Natural killer cell treated with Interleukin-12 subunit alpha and Interleukin-12 subunit beta and Interleukin-15 and Interleukin-18, amount 100 ng/mL, for 72 hours (primary cell): ENCODE measurements at places on chromosomes 13 and 19.

DNA sequence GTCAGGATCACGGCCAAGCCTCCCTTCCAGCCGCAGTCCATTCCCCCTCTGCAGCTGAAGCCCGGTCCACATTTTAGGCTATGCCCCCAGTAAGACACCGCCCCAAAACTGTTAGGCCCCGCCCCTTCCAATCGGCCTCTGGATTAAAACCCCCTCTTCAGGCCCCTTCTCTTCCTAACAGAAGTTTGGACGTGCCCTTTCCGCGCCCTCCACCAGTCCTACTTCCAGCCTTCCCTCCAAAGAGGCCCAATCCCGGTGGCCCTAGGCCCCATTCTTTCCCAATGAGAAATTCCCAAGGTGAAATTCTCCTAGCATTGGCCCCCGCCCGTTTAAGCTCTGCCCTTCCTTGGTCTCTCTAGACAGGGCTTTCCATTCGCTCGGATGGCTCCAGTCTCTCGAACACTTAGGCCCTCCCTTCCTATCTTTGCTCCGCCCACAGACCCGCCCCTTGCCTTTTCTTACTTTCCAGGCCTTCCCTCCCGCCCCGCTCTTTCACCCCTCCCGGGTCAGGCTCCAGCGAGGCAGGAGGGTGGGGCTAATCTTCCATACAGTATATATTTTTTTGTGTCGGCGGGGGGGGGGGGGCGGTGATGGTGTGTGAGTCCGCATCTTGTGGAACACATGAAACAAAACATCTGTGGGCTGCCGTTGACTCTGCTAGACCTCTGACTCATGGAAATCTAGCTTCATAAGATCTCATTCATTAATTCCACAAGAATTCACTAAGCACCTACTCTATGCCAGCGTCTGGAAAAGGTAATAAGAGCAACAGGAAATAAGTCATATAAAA lies 13.6 kb downstream of the LTBP4 start:
- no peak for DNase-seq

DNA sequence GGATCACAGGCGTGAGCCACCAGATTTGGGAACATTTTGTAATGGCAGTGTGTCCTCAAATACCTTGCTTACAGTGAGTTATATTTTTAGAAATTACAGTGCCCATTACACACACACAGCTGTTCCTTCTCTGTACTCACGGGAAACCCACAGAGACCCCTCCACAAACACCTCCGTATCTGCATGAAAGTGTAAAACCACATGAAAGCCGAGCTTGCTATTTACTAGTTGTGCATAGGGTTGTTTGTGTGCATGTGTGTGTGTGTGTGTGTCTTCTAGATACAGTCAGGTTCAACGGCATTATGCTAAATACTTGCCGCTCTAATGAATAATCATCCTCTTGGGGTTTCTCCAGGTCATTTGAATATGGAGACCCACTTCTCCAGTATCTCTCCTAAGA lies 22.3 kb upstream of the LILRA2 start:
- no peak for DNase-seq

GRCh38 chr19:16121967-16122366 lies 10.3 kb downstream of the RAB8A start:
- DNase-seq = no peak

- DNase-seq = no peak
Measured at GRCh38 chr19:52140032-52140710, 433 bp upstream of the ZNF616 start.

DNA sequence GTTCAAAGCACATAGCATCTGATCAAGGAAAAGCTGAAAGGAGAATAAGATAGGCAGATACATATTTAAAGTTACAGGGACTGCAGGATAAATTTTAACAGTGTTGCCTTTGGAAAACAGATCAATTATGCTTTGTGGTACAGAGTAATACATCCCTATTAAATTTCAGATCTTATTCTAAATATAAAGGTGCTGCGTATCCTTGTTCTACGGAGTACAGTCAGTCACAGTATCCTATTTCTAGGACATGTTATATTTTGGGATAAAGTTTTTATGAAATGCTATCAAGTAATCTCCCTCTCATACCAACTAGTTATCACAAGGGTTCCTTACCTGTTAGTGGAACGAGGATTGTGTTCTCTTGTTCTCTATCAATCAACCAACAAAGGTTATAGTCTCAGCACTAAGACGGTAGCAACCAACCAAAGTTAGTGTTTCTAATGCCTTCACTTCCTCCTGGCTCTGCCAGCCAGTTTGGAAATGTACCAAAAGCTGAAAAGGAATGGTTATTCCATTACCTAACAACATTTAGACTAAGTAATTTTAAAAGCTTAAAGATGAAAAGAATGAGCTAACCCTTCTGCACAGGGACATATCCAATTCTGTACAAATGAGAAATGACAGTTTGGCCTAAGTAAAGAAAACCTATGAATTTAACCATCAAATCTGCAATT lies 35.2 kb downstream of the TSC22D1 start:
- no peak for DNase-seq

- DNase-seq = no peak
Measured at GRCh38 chr13:72849571-72849970, 67.6 kb downstream of the PIBF1 start.

- DNase-seq = no peak
Measured at GRCh38 chr13:70386919-70387318, 278.7 kb upstream of the KLHL1 start.

- DNase-seq = no peak
Measured at GRCh38 chr13:69601661-69602060, 506.0 kb upstream of the ATXN8OS start.

GRCh38 chr19:5292453-5292821 lies 48.2 kb downstream of the PTPRS start:
- no peak for DNase-seq

DNA sequence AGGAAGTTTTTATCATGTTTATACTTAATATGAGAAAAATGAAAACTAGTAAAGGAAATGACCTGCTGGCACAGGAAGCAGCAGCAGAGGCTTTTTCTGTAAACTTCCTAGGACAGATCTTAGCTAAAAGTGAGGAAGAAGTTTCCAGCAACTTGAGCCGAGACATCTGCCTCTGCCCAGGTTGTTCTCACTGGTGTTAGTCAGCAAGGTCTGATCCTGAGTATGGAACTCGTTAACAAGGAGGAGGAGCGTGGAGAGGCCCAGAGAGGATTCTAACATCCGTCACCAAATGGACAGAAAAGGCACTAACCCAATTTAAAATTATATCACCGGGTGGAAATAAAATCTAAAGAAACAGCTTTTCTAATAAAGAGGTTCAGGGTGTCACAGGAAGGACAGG lies 43.6 kb downstream of the PHF11 start:
- DNase-seq = no peak
